ENCODE measurements at places on chromosomes 6 and 20. TPM values are rescaled to one million over a fixed set of nuclear protein-coding genes. Genes with fewer than 3 reads are reported as not detected.

Gene RIMS1
- not detected for total RNA-seq

Gene OPRL1
- total RNA-seq, result 0.61 TPM

Gene ZFP57
- not detected for total RNA-seq

Gene TRIM15
- total RNA-seq, result not detected

Gene SOX4
- 1.6 TPM for total RNA-seq

Gene SNAP25
- total RNA-seq, result not detected

Gene RRAGD
- 22.1 TPM for total RNA-seq

Gene EDN3
- not detected for total RNA-seq

Gene MYB
- total RNA-seq, result 50.9 TPM

Gene BPIFB2
- not detected for total RNA-seq

Gene LATS1
- total RNA-seq, result 21.1 TPM

Gene NOL4L
- total RNA-seq, result 23.3 TPM

Gene BPIFB1
- total RNA-seq, result not detected

Gene REM1
- total RNA-seq, result not detected

Gene ZNF334
- 4.2 TPM for total RNA-seq

Gene CENPW
- total RNA-seq, result 66.5 TPM

Gene FKBP1C
- total RNA-seq, result 1.5 TPM

Gene ANKRD66
- not detected for total RNA-seq

Gene TRIM40
- total RNA-seq, result not detected

Gene SLC13A3
- not detected for total RNA-seq

Gene SLC32A1
- total RNA-seq, result not detected

Gene GRIK2
- not detected for total RNA-seq

Gene MTCH1
- total RNA-seq, result 100 TPM

Gene RHAG
- not detected for total RNA-seq

Gene RAET1E
- total RNA-seq, result not detected
